NCI-H1694 treated with DMSO at 0.1 percent for 48 hours (cell line): ENCODE measurements at places on chromosomes 6 and 20.

DNA sequence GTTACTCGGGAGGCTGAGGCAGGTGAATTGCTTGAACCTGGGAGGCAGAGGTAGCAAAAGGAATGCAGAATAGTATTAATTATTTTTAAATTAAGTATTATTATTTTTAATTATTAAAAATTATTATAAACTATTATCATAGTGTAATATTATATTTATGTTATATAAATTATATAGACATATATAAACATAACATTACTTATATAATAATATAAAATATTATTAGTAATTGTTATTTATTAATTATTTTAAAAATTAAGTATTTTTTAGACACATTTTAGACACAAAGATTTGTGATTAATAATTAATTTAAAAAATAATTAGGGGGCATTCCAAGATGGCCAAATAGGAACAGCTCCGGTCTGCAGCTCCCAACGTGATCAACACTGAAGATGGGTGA lies 31.7 kb upstream of the TGM3 start:
- DNase-seq = no peak

GRCh38 chr6:98487612-98488011 lies 346.8 kb upstream of the POU3F2 start:
- no peak for DNase-seq

DNA sequence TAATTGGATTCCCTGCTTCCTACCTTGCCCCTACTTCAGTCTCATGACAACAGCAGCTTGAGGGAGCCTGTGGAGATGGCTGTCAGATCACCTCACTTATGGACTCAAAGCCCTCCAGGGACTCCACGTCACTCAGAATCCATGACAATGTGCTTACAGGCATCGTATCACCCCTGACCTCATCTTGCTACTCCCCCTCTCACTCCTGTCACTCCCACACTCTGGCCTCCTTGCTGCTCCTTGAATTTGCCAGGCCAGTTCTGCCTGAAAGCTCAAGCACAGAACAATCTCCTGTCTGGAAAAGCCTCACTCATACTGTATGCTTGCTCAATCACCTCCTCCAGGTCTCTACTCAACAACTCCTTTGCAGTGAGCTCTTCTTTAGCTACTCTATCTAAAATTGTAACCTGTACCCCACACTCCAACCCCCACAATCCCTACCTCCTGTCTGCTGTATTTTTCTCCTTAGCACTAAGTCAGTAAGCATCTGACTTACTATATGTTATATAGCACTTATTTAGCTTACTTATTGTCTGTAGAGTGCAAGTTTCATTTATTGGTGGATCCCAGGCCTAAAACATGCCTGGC lies 10.7 kb upstream of the GSTA4 start:
- DNase-seq = no peak

- DNase-seq = no peak
Measured at GRCh38 chr6:56311533-56312448, 64.4 kb upstream of the COL21A1 start.

DNA sequence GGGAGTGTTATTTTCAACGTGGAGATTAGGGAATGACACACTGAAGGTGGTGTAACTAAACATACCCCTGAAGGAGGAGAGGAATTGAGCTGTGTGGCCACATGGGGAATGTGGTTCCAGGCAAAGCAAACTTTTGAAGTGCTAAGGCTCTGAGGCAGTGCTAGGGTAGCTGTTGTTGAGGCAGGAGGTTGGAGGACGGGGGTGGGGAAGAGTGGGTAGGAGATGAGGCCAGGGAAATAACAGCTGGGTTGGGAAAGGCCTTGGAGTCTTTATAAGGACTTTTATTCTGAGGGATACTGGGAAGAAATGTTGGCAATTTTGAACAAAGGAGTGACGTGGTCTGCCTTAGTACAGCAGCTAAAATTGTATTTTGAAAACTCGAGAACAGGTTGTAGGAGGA lies 13.0 kb downstream of the RPRD1B start:
- no peak for DNase-seq

- DNase-seq = no peak
Measured at GRCh38 chr6:87283461-87283860, 38.9 kb upstream of the SMIM8 start.

GRCh38 chr6:137811121-137811915 lies 55.7 kb upstream of the TNFAIP3 start:
- no peak for DNase-seq

DNA sequence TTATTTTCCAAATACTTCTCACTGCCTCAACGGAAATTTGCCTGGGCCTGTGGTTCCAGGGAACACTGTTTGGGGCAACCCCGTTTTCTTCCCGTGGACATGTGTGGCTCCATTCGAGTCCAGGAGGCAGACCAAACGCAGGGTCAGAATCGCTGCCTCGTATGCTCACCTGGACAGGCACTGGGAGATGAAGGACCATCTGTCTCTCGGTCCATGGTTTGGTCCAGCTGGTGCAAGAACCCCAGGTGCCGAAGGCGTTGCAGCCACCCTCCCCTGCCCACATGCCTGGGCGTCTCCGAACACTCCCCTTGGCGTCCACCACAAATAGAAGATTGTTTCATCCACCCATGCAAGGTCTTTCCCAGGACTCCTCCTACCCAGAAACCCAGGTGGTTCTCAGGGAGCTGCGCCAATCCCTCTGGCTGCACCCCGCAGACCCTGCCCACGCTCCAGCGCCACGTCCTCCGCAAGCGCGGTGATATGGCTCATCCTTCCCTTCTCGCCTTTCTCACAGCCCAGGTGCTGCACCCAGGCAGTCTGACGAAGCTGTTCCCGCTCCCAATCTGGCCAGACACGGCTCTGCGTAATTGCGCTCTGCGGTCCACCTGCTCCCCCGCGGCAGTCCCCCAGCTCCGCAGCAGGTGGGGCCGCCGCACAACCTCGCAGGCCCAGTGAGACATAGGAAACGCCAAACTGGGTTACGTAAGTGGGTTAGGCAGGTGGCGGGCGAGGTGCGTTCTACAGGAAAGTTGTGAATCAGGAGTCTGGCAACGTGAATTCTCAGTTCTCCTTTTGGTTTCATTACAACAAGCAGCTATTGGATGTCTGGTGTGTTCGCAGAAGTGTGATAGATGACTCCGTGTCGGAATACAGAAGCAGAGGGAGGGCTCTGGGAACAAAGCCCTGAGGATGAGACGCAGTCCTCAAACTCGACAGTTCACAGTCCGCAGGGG lies 146.2 kb upstream of the ECI2 start:
- no peak for DNase-seq
